ENCODE measurements at places on chromosomes 6 and 20. TPM values are rescaled to one million over a fixed set of nuclear protein-coding genes. Genes with fewer than 3 reads are reported as not detected.

The ECT2L gene
- 6.0 TPM for total RNA-seq

The ATP6V1G2 gene
- total RNA-seq: 1.9 TPM

The CST1 gene
- not detected for total RNA-seq

The MROH8 gene
- total RNA-seq: 8.1 TPM

The SLC44A4 gene
- not detected for total RNA-seq

The MUC22 gene
- 0.18 TPM for total RNA-seq

DNA sequence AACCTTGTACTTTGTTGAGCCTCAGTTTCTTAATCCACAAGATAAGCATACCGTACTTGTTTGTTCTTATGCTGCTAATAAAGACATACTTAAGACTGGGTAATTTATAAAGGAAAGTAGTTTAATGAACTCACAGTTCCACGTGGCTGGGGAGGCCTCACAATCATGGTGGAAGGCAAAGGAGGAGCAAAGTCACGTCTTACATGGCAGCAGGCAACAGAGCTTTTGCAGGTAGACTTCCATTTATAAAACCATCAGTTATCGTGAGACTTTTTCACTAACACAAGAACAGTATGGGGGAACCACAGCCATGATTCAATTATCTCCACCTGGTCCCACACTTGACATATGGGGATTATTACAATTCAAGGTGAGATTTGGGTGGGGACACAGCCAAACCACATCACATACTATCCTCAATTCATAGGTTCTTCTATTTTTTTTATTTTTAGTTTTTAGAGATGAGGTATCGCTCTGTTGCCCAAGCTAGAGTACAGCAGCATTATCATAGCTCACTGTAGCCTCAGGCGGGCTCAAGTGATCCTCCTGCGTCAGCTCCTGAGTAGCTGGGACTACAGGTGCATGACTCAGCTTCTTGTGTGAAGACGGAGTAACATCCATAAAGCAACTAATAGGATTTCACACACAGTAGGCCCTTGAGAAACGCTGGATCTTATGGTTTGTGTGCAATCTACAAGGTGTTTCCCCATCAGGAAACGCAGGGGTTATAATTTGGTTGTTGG is 76.7 kb upstream of the IYD start:
- no peak for DNase-seq
- H3K27me3 ChIP-seq: peaks cover 4% of the 10 kb centered on the region
- H3K27ac ChIP-seq: no peak overlapping the region
- H3K4me1 ChIP-seq: no peaks in the 10 kb centered on the region
- no peak overlapping the region for H3K4me3 ChIP-seq

DNA sequence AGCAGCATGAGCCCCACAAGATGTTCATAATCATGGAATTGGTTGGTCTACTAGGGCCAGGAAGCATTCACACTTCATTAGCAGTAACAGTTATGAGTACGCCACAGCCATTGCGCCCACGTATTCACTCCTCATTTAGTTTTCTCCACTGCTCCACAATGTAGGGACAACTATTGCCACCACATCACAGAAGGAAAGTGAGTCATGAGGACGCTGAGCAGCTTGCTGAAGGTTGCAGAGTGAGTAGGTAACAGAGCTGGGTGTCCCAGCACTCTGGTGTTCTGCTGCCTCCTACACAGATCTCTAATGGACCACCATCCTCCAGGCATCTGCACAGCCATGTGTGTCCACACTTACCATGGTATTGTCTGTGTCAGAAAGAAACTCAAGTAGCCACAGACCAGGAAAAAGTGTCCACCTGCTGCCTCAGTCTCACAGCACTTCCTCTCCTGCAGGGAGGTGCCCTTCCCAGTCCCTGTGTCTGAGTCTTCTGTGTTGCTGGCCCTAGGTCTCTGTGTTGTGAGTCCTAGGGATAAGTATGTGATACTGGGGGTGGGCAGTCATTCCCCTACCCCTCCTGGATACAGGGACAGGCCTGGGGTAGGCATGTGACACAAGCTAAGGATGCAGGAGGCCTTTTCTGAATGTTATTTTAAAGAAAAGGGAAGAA is 103.9 kb downstream of the TTLL2 start:
- H3K4me3 ChIP-seq: no peak overlapping the region
- H3K27me3 ChIP-seq: no peaks in the 10 kb centered on the region
- no peak overlapping the region for H3K27ac ChIP-seq
- no peaks in the 10 kb centered on the region for H3K4me1 ChIP-seq
- DNase-seq: no peak
- H3K36me3 ChIP-seq: no peaks in the 10 kb centered on the region

DNA sequence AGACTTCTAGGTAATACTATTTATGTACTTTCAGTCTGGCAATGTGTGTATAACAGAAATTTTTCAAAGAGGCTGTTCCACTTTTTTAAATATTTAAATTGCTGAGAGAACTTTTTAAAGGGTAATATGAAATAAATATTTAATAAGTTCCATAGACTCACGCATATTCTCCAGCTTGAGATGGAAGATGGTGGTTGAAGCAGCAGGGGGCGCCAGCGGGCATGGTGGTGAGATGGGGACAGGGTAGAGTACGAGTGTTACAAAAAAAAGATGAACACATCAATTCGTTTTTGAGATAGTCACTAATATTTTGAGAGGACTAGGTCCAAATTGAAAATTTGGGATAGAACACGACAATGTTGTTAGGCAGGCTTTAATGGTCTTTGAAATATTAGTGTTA is 68.4 kb downstream of the RSPO3 start:
- no peak overlapping the region for H3K27ac ChIP-seq
- H3K4me3 ChIP-seq: no peak overlapping the region
- peak; percentile 84 for DNase-seq
- H3K27me3 ChIP-seq: no peaks in the 10 kb centered on the region
- H3K4me1 ChIP-seq: no peaks in the 10 kb centered on the region

DNA sequence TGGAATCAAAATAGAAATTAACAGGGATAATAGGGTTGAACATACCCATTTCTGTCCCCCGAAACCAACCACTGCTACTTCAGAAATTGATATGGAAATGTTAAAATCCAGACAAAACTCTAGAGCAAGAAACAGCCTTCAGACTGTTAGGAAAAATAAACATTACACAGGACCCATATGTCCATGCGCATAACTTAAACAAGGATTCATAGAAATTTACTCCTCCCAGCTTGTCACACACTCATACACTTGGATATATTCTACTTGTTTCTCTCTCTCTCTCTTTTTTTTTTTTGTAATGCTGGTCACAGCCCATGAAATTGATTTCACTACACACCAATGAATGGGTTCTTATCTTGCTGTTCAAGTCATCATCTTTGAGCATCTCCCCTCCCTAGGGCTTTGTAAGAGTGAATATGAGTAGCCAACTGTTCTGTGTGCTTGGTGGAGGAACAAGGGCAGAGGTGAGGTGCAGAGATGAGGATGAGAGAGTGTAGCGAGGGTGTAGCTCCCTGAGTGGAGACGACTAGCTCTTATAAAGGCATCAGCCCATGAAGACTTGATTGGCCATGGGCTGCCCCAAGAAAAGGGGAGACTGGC is 61.8 kb upstream of the MLN start:
- DNase-seq: no peak
- H3K36me3 ChIP-seq: no peaks in the 10 kb centered on the region
- H3K27me3 ChIP-seq: peaks cover 3% of the 10 kb centered on the region
- no peaks in the 10 kb centered on the region for H3K4me1 ChIP-seq

GRCh38 chr6:36072681-36073080 is 45.1 kb downstream of the MAPK14 start:
- peaks cover 19% of the 10 kb centered on the region for H3K4me1 ChIP-seq
- H3K36me3 ChIP-seq: peaks cover 30% of the 10 kb centered on the region
- H3K4me3 ChIP-seq: no peak overlapping the region
- H3K27ac ChIP-seq: no peak overlapping the region

DNA sequence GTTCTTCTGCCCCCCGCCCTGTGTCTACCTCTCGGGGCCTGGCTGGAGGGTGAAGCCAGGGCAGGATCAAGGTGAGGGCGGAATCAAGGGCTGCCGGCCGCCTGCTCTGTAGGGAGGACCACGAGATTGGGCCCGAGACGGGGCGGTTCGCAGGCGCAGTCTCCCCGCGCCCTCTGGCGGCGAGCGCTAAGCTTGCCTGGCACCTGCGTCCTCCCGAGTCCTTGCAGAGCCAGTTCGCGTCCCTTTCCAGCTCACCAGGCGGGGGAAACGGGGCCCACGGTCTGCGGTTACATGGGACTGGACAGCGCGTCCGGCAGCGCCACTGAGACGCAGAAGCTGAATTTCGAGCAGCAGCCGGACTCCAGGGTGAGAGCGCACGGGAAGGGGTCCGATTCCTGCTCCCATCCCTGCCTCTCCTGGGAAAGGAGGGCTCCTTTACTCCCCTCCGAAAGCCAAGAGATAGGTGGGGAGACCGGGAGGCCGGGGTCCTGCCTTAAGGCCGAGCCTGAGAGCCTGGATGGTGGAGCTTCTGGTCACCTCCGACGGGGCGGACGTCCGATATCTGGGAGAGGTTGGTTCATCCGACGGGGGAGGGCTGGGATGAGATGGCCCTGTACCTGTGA is 3.6 kb upstream of the MATN4 start:
- H3K27me3 ChIP-seq: peaks cover 25% of the 10 kb centered on the region
- no peak overlapping the region for H3K4me3 ChIP-seq
- no peak overlapping the region for H3K27ac ChIP-seq
- no peaks in the 10 kb centered on the region for H3K4me1 ChIP-seq
- no peaks in the 10 kb centered on the region for H3K36me3 ChIP-seq

DNA sequence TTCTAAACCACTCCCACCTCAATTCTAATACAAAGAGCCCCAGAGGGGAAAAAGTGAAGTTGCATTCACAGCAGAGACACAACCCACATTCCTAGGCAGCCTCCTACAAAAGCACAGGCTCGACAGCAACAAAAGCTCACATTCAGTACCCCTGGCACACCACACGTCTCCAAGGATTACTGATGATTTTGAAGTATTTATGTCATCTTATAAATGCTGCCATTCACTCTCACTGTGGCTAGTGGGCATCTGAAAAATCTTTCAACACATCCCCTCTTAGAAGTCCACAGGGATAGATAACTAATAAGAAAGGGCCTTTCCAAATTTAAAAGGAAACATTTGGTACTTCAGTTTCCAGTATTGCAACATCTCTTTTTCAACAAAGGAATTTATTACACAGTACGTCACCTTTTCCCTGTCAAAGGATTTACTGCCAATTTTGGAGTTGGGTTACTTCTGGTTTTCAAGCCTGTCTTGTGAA is 146.7 kb downstream of the TASP1 start:
- H3K4me3 ChIP-seq: no peak overlapping the region
- peak; percentile 23 for DNase-seq
- H3K27ac ChIP-seq: no peak overlapping the region
- no peaks in the 10 kb centered on the region for H3K36me3 ChIP-seq
- H3K4me1 ChIP-seq: peaks cover 8% of the 10 kb centered on the region

DNA sequence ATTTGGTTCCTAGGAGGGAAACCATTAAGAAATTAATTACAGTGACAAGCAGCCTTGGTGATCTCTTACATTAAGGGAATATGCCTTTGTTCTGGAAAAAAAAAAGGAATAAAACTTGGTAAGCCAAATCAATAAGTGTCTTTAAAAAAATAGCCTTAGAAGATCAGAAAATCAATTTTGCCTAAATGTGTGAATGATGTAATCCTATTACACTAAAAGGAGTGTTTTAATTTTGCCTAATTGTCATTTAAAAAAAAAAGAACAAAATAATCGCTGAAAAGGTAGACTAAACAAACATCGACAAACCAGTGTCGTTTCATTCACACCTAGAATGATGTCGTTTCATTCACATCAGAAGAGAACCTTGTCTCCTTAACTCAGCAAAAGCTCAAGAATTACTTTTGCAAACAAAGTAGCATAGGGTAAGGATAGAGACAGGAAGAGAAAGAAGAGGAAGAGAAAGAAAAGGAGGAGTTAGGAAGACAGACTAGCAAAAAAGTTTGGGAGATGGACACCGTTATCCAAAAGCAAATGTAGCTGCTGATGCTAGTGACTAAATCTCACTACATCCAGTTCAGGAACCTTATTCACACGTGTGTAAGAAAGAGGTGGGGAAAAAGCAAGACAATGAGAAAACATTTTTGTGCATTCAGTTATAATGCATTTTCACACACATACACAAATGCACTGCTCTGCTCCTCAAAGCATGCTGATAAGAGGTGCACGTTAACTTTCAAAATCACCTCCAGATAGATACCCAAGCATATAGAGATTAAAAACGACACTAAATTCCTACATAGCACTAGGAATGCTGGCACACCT is 60.6 kb downstream of the HIVEP2 start:
- H3K36me3 ChIP-seq: no peaks in the 10 kb centered on the region
- peaks cover 66% of the 10 kb centered on the region for H3K4me1 ChIP-seq
- DNase-seq: no peak
- no peaks in the 10 kb centered on the region for H3K27me3 ChIP-seq

GRCh38 chr6:163709693-163710092 is 295.2 kb downstream of the QKI start:
- peak overlapping the region; percentile 86 for H3K27ac ChIP-seq
- H3K27me3 ChIP-seq: no peaks in the 10 kb centered on the region
- no peaks in the 10 kb centered on the region for H3K36me3 ChIP-seq
- peak; percentile 67 for DNase-seq
- H3K4me3 ChIP-seq: no peak overlapping the region
- H3K4me1 ChIP-seq: peaks cover 69% of the 10 kb centered on the region

DNA sequence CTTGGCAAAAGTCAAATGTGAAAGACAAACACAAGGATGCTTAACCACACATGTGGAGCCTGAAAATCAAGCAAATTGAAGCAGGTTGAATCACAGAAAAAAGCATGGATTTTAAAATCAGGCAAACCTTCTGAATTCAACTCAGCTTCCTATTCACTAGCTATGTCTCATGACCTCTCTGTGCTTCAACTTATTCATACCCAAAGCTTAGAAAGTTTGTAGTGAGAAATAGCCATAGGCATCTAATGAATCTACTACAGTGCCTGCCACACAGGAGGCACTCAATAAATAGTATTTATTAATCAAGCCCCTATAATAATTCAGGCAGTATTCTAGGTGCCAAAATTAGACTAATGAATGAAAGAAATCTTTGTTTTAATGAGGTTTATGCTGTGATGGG is 112.2 kb upstream of the TNFAIP3 start:
- no peak for DNase-seq
- H3K27me3 ChIP-seq: no peaks in the 10 kb centered on the region
- H3K27ac ChIP-seq: no peak overlapping the region
- H3K4me3 ChIP-seq: no peak overlapping the region

DNA sequence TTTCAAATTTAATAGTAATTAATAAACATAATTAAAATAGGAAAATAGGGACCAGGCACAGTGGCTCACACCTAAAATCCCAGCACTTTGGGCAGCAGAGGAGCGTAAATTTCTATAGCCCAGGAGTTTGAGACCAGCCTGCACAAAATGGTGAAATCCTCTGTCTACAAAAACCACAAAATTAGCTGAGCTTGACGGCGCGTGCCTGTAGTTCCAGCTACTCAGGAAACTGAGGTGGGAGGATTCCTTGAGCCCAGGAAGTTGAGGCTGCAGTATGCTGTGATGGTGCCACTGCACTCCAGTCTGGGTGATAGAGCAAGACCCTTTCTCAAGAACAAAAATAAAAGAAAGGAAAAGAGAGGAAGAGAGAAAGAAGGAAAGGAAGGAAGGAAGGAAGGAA is 1387.0 kb upstream of the ADGRB3 start:
- H3K36me3 ChIP-seq: no peaks in the 10 kb centered on the region
- H3K4me1 ChIP-seq: no peaks in the 10 kb centered on the region
- H3K27ac ChIP-seq: no peak overlapping the region

- no peak overlapping the region for H3K4me3 ChIP-seq
- H3K36me3 ChIP-seq: no peaks in the 10 kb centered on the region
- H3K27ac ChIP-seq: no peak overlapping the region
- no peaks in the 10 kb centered on the region for H3K27me3 ChIP-seq
Measured at GRCh38 chr6:128161263-128161662, 260.4 kb upstream of the THEMIS start.

Measured in heart left ventricle (tissue), 16 donors.